Kidney epithelial cell (primary cell): ENCODE measurements at places on chromosomes 7 and 10. TPM values are rescaled to one million over a fixed set of nuclear protein-coding genes. Genes with fewer than 3 reads are reported as not detected.

SAMD9L gene
- 0.75 and 0.79 TPM in 2 replicates for total RNA-seq

MTPN gene
- 124 and 128 TPM in 2 replicates for total RNA-seq

VSIR gene
- 1.1 and 2.8 TPM in 2 replicates for total RNA-seq

NACAD gene
- total RNA-seq: 4.9 and 6.9 TPM in 2 replicates

UCMA gene
- total RNA-seq: not detected in 2 replicates

CCZ1B gene
- 29.2 TPM in 2 replicates for total RNA-seq

GNA12 gene
- 40.7 and 50.5 TPM in 2 replicates for total RNA-seq

ST8SIA6 gene
- total RNA-seq: not detected in 2 replicates

ADIRF gene
- 0.41 TPM in 1 of 2 replicates, not detected in the other for total RNA-seq

PPP1R17 gene
- not detected in 2 replicates for total RNA-seq

SCRN1 gene
- total RNA-seq: 79.6 and 91.3 TPM in 2 replicates

GSDME gene
- total RNA-seq: 72.3 and 84.8 TPM in 2 replicates

HOXA3 gene
- 17.3 and 26.4 TPM in 2 replicates for total RNA-seq

DMTF1 gene
- 37.3 and 40.4 TPM in 2 replicates for total RNA-seq

CALML5 gene
- 0.34 TPM in 1 of 2 replicates, not detected in the other for total RNA-seq

TMEM196 gene
- not detected in 2 replicates for total RNA-seq
